Mammary microvascular endothelial cell (primary cell): ENCODE measurements at places on chromosomes 12 and 14. TPM values are rescaled to one million over a fixed set of nuclear protein-coding genes. Genes with fewer than 3 reads are reported as not detected.

Gene NGB
- not detected in 2 replicates for total RNA-seq

Gene RIMKLB
- total RNA-seq, result 23.0 and 23.9 TPM in 2 replicates

Gene TAS2R8
- total RNA-seq, result not detected in 2 replicates

Gene C12orf60
- total RNA-seq, result 0.74 and 1.1 TPM in 2 replicates

Gene CMKLR1
- not detected in 2 replicates for total RNA-seq

Gene SLC17A8
- total RNA-seq, result not detected in 2 replicates

Gene HELB
- total RNA-seq, result 0.64 and 0.73 TPM in 2 replicates

Gene SSTR1
- under 0.01 and 0.05 TPM in 2 replicates for total RNA-seq

Gene ADGRD1
- total RNA-seq, result 0.44 TPM in 1 of 2 replicates, not detected in the other

Gene SERPINA10
- total RNA-seq, result not detected in 2 replicates

Gene VDR
- total RNA-seq, result 0.44 and 0.60 TPM in 2 replicates

Gene FOXA1
- total RNA-seq, result 0.07 and 0.39 TPM in 2 replicates

Gene MEG3
- 4.1 and 5.6 TPM in 2 replicates for total RNA-seq

Gene SAMD15
- total RNA-seq, result 0.53 and 0.64 TPM in 2 replicates

Gene RNF212B
- total RNA-seq, result not detected in 2 replicates

Gene INHBC
- not detected in 2 replicates for total RNA-seq

Gene AMDHD1
- not detected in 2 replicates for total RNA-seq

Gene IRF9
- 55.8 and 57.5 TPM in 2 replicates for total RNA-seq

Gene COX8C
- not detected in 2 replicates for total RNA-seq

Gene FITM1
- total RNA-seq, result 0.10 TPM in 1 of 2 replicates, not detected in the other

Gene NEUROD4
- total RNA-seq, result not detected in 2 replicates

Gene SOAT2
- not detected in 2 replicates for total RNA-seq

Gene PLEKHA5
- 3.7 and 4.8 TPM in 2 replicates for total RNA-seq

Gene STAB2
- total RNA-seq, result not detected in 2 replicates

Gene CHFR
- 35.4 and 38.8 TPM in 2 replicates for total RNA-seq

Gene TAS2R31
- 0.15 TPM in 1 of 2 replicates, not detected in the other for total RNA-seq

Gene GAS2L3
- total RNA-seq, result 25.5 and 25.6 TPM in 2 replicates

Gene DDX47
- total RNA-seq, result 77.3 and 82.4 TPM in 2 replicates

Gene NFATC4
- 4.1 and 9.0 TPM in 2 replicates for total RNA-seq

Gene OTX2
- total RNA-seq, result not detected in 2 replicates

Gene TMEM106C
- 91.7 and 100.0 TPM in 2 replicates for total RNA-seq

Gene CDCA4
- 50.2 and 52.7 TPM in 2 replicates for total RNA-seq

Gene FGD4
- 21.8 and 22.5 TPM in 2 replicates for total RNA-seq

Gene OR4K13
- not detected in 2 replicates for total RNA-seq
